ENCODE measurements at places on chromosomes 3 and 15.

GRCh38 chr15:34700891-34701427 is 53.8 kb downstream of the GJD2 start:
- no peak for DNase-seq

DNA sequence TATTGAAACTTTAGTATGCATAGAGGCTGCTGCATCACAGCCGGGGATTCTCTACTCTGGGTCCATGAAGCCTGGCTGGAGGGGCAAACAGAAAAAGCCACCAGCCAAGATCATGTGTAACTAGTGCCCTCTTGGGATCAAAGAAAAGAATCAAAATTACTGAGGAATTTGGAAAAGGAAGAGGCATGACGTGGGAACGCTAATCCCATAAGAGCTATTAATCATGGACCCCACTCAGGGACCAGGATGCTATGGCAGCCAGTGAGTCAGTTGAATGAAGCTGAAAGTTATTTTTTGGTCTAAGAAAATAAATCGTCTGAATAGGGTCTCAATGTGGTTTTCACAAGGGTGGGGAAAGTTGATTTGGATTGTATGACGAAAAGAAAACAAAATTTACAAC is 1165.1 kb downstream of the ROBO2 start:
- DNase-seq: peak; percentile 61

- DNase-seq: peak; percentile 87
These were observed 12.4 kb downstream of the CIB1 start for GRCh38 chr15:90221246-90221900.

DNA sequence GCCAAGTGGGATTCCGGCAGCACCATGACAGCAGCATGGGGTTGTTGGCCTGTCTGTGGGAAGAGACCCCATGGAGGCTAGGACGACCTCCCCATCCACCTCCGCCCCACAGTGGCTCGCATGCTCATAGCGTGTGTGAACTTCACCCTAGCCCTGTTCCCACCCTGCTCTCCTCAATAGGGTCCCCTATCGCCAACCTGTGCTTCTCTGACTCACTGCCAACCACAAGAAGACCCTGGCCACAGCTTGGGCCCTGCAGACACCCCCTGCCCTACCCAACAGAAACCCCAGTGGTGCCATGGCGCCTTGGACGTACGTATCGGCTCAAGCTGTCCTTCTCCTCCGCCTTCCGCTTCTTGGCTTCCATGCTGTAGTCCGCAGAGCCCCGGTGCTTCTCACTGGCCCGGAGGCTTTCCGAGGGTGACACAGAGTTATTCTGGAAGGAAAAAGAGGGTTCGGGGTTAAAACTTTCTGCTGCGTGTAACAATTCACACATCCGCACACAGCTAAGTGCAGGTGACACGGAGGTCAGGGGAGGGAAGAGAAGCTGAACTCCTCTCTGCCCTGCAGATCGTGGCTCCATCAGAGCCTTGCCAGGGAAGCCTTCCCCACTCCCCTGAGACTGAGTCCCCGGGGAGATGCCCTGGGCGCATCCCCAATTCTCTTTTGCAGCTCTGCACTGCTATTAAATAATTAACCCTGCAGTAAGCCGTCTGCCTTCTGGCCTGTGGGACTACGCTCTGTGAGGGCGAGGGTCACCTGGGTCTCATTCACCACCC is 37.3 kb downstream of the TLE3 start:
- no peak for DNase-seq

DNA sequence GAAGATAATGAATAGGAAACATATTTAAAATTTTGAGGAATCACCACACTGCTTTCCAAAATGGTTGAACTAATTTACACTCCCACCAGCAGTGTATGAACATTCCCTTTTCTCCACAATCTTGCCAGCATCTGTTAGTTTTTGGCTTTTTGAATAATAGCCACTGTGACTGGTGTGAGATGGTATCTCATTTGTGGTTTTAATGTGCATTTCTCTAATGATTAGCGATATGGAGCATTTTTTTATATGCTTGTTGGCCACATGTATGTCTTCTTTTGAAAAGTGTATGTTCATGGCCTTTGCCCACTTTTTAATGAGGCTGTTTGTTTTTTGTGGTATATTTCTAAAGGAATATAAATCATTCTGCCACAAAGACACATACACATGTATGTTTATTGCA is 166.3 kb downstream of the NECTIN3 start:
- DNase-seq: no peak

DNA sequence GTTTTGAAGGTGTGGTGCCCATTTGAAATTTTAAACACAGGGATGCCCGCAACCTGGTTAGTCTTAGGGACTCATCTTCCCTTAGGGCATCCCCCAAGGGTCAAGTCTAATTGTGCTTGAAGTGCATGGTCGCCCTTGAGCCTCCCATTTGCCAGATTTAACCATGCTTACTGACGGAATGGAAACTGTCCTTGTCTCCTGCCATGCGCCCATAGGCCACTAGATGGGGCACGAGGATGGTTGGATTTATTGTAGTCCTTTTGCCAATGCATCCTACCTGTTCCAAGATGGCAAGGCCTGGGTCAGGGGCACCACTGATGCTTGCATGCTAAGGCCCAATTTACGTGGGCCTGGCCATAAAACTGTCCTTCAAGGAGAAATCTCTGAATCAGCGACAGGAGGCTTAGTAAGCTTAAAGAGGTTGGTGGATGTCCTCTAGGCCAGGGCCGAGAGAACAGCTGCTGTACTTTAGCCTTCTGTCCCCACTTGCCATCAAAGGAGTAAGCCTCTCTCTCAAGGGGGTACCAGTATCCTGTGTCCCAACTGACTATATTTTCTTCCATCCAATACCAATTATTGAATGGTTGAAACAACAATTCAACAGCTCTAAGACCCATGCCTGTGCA is 355.4 kb downstream of the OTOL1 start:
- peak; percentile 70 for DNase-seq

All from choroid plexus epithelial cell (primary cell).